ENCODE measurements at places on chromosomes 5 and 9. TPM values are rescaled to one million over a fixed set of nuclear protein-coding genes. Genes with fewer than 3 reads are reported as not detected.

DNA sequence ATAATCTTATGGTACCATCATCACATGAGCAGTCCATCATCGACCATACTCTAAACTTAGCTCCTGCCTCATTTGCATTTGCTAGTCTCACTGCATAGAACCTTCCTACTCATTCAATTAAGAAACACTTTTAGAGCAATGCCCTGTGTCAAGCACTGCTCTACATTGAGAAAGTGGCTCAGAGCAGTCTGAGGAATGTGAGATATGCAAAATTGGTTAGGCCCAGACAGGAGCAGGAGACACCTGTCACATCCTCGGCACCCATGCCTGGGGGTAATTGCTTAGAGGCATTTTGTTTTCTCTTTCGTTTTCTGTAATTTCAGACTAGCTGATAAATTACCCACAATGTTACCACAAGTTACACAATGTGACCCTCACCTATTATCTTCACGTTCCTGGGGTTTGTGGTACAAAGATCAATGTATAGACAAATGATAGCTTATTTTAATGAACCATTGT is 4.9 kb upstream of the RARS1 start:
- no peak for DNase-seq

GRCh38 chr5:24112420-24112819 is 532.4 kb downstream of the CDH10 start:
- DNase-seq: no peak

GRCh38 chr5:102582696-102583095 is 83.9 kb upstream of the SLCO6A1 start:
- no peak for DNase-seq

DNA sequence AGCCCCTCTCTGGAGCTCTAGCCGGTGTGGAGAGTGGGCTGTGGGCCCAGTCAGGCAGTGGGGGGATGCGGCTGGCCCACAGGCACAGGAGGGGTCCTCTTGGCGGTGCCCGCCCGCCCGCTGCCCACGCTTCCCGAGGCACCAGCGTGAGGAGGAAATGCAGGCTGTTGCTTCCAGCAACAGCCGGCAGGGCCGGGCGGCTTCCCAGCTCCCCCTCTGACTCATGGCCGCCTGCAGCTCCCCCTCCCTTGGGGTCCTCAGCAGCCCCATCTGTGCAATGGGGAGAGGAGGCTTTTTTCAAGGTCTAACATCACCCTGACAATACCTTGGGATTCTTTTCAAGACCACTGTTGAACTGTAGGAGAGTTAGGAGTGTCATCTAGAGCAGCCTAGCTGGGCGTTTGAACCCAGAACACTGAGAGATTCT is 10.4 kb downstream of the CXXC5 start:
- DNase-seq: no peak

- DNase-seq: no peak
Observed at GRCh38 chr5:89445106-89445745, 562.2 kb upstream of the MEF2C start.

GRCh38 chr5:81530919-81531318 is 137.0 kb upstream of the ACOT12 start:
- DNase-seq: no peak

GRCh38 chr5:179417696-179418095 is 72.4 kb upstream of the ADAMTS2 start:
- peak; percentile 52 for DNase-seq

Gene SLC24A2
- 0.66 TPM for total RNA-seq

Gene RAB3C
- total RNA-seq: 2.9 TPM

Gene SLC46A2
- not detected for total RNA-seq

All from sigmoid colon (tissue), 7 donors.